ENCODE measurements at places on chromosomes 1 and 21.

- DNase-seq = no peak
Observed at GRCh38 chr1:244297616-244298015, 154.1 kb downstream of the ADSS2 start.

DNA sequence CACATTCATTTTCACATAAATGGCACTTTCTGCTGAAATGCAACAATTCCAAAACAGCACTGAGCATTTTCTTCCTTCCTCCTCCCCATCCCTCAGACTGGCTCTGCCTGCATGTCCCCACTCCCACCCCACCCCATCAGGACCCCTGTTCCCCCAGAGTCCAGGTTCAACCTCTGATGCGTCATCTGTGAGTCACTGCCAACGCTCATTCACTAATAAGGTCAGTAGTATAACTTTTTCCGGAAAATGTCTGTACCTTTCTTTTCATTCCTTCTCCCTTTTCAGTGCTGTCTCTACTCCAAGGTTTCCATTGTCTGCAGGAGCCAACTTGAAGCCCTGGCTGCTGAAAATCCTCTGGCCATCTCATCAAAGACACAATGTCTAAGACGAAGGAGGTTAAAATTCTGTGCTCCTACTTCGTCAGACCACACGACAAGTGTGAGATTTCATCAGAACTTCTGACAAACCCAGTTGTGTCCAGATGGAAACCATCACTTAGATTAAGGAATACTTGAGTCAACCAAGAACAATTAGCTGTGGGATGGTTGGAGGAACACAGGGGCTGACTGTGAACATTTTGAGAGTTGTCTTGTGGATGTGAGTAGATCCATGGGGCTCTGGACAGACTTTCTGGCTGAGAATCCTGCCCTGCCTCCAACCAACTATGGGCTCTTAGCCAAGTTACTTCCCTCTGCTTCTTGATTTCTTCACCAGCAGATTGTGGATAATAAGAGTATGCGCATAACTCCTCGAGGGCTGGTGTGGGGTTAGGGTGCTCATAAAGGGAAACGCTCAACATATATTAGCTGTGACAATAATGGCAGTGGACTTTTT, 35.6 kb upstream of the UTS2 start:
- DNase-seq = no peak

DNA sequence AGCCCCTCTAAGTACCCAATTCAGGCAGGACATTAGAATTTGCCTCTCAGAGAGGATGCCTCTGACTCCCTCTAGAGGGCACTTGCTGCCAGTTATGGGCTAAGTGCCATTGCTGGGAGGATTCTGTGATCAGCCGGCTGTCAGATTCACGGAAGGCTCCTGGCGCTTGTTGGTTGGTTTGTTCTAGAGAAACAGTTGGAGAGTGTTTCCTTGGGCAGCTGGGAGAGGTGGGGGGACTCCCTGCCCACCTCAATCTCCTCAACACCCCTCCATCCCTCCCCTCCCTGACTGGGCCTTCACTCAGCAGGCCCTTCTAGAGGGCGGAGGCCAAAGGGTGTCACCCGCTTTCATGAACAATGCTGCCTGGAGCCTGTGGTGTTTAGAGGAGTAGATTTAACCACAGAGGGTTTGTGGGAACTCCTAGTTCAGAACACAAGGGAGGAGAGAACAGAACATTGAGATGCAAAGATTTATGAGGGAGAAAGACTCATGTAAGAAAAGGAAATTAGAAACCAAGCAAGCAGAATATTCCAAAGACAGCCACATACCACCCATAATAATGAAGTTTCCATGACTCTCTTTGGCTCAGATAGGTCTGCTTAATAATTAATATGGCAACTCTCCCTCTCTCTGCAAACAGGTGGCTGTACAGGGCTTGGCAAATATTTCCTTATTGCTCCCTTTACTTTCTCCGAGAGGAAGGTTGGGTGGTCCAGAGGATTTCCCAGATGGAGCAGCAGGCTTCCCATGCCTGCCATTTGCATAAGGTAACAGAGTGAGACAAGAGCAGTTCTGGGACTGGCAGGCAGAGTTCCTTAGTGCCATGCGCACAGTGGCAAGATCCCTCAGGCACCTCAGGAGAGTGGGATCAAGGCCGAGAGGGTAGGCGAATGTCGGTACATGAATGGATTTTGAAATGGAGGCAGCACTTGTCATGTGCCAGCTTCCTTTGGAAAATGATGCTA, 30.0 kb upstream of the ACP6 start:
- DNase-seq = peak; percentile 45

DNA sequence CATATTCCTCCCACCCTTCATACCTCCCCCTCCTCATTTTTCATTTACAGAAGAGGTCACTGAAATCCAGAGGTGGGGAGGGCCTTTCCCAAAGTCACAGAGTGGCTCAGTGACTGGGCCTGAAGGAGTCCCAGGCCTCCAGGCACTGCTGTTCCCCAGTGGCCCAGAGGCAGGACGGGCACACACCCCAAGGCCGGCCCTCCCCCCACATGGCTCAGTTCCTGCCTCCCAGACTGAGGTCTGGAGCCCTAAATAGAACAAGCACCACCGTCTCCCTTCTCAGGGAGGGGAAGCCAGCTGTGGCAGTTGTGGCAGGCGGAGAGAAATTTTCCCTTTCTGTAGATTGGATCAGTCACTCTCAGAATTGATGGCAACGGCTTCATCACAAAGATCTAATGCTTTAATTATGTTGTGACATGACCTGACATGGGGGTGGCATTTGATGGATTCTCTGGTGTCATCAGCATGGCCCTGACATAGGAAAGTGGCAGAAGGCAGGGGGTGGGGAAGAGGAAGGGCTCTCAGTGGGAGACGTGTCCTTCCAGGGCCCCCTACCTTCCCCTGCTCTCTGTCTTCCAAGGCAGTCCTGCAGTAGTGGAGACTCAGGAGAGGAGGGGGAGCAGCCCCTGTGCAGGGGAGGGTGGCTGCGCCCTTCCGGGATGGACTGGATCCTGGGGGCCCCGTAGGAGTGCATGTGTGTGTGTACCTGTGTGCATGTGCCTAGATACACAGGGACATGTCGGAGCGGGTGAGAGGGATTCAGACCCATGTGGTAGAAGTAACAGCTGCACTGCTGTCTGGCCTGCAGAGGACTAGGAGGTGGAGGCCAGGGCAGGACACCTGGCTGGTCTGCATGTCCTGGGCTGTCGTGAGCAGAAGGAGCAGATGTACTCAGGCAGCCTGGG, 41.2 kb upstream of the FOXO6 start:
- DNase-seq = no peak

DNA sequence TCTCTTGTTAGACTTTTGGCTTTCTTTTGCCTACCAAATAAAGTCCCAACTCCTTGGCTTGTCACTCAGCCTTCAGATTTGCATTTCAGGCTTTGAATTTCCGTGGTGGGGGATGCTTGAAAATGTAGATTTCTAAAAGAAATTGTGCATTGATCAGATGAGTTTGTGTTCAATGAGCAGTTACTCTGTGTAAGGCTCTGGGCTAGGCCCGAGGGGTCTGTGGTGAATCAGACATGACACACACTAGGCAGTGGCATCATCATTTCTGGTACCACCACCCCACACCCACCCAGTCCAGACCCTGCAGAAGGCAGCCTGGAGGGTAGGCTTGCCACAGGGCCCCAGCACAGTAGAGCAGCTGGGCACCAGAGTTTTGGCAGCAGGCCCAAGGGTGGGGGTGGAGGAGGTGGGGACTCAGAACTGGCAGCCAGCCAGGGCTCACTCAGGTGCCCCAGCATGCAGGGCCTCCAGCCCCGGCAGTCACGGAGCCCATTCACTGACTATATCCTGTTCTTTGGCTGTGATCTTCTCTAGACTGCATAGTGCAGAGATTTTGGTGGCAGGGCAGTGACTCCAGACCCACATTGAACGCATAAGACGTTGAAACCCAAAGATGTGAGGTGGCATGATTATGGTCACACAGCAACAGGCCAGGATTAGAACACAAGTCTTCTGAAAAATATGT, 97.2 kb upstream of the ARTN start:
- no peak for DNase-seq

DNA sequence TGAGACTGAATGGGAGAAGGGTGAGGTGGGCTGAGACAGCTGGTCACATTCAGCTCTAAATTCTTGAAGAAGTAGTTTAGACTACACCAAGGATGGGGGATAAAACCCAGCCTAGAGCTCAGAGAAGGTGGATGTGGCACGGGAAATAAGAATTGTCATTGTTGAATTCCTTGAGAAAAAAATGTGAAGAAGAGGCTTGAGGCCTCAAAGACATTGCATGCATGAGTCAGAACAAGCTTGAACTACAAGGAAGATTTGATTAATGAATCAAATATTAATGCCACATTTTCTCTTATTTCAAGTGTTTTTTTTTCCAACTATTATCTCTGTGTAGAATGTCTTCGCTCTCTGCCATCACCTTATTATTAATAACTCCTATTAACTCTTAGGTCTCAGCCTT, 58.9 kb downstream of the MAP3K7CL start:
- no peak for DNase-seq

DNA sequence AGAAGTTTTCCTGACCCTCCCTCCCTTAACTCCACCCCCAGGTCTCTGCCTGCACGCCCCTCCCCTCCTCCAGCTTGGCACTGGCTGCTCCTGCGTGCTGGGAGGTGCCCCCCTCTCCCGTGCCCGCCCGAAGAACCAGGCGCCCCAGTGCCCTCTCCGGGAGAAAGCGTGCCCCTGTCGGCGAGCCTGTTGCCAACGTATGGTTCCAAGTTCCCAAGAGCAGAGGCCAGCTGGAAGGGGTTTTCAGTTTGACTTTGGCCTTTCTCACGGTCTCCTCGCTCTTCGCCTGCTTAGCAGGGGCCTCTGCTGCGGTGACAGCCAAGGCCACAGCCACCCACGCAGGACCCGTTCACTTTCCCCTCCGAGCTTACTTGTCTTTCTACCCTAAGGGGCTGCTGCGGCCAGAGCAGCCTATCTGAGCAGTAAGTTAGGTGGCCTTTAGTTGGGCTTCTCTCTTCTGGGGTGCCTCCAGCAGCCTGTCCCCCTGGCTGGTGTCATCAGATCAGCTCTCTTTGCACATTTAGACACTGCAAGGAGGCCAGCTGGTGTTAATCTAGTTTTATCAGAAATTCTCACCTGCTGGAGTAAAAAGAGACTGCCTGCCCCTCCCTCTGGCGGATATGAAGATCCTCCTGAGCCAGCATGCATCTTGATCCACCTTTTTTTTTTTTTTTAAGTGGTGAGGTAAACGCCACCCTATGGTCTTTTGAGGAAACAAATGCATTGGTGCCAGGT, 1.5 kb downstream of the STUM start:
- no peak for DNase-seq

GRCh38 chr1:161285521-161285920, 24.2 kb downstream of the MPZ start:
- DNase-seq = no peak

GRCh38 chr1:18556364-18556763, 74.3 kb upstream of the PAX7 start:
- no peak for DNase-seq

GRCh38 chr1:45002650-45003645, 8.2 kb downstream of the HECTD3 start:
- no peak for DNase-seq

Data from occipital lobe (tissue), 3 donors.